Gastrocnemius medialis (tissue), 4 donors: ENCODE measurements at places on chromosomes 3 and 15.

GRCh38 chr15:31344266-31344665, 17.6 kb downstream of the KLF13 start:
- DNase-seq: no peak

GRCh38 chr3:26118165-26118564, 328.3 kb downstream of the OXSM start:
- DNase-seq: no peak

- no peak for DNase-seq
These were observed 80.7 kb upstream of the ZBED2 start for GRCh38 chr3:111675846-111676210.

DNA sequence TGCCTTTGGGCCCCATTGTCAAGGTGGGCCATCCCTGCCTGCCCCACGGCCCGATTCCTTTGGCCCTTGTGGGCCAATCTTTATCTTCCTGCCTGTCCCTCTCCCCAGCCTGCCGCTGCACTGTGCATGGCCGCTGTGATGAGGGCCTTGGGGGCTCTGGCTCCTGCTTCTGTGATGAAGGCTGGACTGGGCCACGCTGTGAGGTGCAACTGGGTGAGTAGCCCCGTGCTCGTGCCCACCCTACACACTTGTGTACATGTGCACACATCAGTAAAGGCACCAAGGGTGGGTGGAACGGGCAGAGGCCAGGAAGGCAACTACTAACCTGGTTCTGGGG, 12.2 kb downstream of the NT5DC2 start:
- DNase-seq: no peak

GRCh38 chr15:65248511-65249255, 37.4 kb upstream of the CILP start:
- DNase-seq: no peak

DNA sequence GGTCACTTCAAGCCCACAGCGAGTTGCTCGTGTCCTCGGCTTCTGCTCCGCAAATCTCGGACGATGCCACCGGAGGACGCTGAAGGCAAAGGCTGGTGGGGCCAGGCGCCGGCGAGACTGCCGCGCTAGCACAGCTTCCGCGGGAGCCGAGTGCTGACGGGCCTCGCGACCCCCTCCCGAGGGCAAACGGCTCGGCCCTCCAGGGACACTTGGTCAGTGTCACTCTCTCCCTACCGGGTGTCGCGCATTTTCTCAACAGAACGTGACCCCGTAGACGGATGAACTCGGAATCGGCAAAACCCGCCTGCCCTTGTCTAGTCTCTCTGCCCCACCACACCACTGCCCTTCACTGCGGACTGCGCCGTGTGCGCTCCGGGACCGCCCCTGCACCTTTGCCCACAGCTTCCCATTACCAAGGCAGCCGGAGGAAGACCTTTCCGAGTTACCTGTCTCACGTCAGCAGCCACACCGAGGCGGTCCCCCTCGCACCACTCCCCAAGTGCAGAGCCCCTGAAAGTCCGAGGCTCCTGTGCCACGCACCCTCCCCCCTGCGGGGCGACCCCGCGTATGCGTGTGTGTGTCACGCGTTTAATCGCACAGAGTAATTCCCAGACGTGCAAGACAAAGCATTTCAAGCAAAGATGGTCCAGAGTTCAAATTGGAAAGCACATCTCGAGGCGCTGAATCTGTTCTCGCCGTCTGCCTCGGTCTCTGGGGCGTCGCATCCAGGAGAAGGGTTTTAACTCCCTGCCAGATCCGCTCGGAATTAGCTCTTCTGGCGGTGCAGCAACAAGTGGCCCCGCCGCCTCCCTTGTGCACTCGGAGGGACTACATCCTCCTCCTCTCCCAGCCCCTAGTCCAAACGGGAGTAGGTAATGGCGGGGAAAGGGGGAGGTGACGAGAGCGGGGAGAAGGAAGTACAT, 245.0 kb upstream of the TOPAZ1 start:
- DNase-seq: no peak

GRCh38 chr15:63453186-63453905, 51.0 kb upstream of the USP3 start:
- no peak for DNase-seq

GRCh38 chr3:193574488-193575070, 18.4 kb upstream of the OPA1 start:
- no peak for DNase-seq
